Activated CD4-positive, alpha-beta T cell treated with anti-CD3 and anti-CD28 coated beads, Interleukin-2, amount 10 ng/mL, durations not matched to agents 7 days and 5 days (primary cell): ENCODE measurements at places on chromosomes 16 and 17. TPM values are rescaled to one million over a fixed set of nuclear protein-coding genes. Genes with fewer than 3 reads are reported as not detected.

Gene LRRC75A
- 1.7 TPM for total RNA-seq

DNA sequence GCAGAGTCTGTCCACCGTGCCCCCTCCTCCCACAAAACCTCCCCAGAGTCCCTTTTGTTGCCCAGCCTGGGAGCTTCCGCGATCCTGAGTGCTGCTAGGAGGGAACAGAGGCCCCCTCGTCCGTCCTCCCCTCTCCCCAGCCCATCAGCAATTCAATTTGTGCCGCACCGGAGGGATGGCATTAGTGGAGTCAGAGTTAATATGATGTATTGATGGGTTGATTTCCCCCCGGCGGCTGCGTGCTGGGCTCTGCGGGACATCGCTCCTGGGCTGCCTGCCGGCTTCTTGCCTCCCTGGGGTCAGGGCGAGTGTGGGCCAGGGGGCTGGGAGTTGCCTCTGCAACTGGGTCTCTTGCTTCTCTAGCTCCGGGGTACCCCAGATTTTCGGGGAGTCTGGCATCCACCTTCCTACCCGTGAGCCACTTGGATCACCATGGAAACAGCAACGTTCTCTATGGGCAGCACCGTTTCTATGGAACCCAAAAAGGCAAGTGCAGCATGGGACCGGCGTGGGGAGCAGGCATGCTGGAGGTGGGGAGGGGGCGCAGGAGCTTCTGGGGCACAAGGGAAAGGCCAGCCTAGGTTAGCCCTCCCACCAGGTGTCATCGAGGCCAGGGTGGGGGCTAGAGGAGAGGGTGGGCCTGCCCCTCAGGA lies 42.9 kb downstream of the BAHCC1 start:
- peaks cover 5% of the 10 kb centered on the region for H3K27me3 ChIP-seq
- no peak overlapping the region for H3K27ac ChIP-seq
- H3K4me3 ChIP-seq: no peak overlapping the region
- no peaks in the 10 kb centered on the region for H3K36me3 ChIP-seq
- peaks cover 4% of the 10 kb centered on the region for H3K4me1 ChIP-seq
- no peak for DNase-seq

- DNase-seq: no peak
- peaks cover 3% of the 10 kb centered on the region for H3K4me1 ChIP-seq
- H3K4me3 ChIP-seq: no peak overlapping the region
- peaks cover 16% of the 10 kb centered on the region for H3K36me3 ChIP-seq
These were observed 60.5 kb downstream of the NFAT5 start for GRCh38 chr16:69626256-69626655.

GRCh38 chr17:2595716-2596115 lies 2.3 kb downstream of the PAFAH1B1 start:
- no peak for DNase-seq
- H3K4me1 ChIP-seq: peaks cover 40% of the 10 kb centered on the region
- H3K27ac ChIP-seq: peak overlapping the region; percentile 19
- H3K4me3 ChIP-seq: peak overlapping the region; percentile 97
- H3K36me3 ChIP-seq: peaks cover 15% of the 10 kb centered on the region
- no peaks in the 10 kb centered on the region for H3K27me3 ChIP-seq

- H3K4me1 ChIP-seq: peaks cover 17% of the 10 kb centered on the region
- no peaks in the 10 kb centered on the region for H3K27me3 ChIP-seq
- H3K27ac ChIP-seq: no peak overlapping the region
- H3K4me3 ChIP-seq: no peak overlapping the region
- H3K36me3 ChIP-seq: no peaks in the 10 kb centered on the region
These were observed 13.7 kb downstream of the CIBAR2 start for GRCh38 chr16:85098565-85098964.

Gene UMOD
- total RNA-seq: not detected

DNA sequence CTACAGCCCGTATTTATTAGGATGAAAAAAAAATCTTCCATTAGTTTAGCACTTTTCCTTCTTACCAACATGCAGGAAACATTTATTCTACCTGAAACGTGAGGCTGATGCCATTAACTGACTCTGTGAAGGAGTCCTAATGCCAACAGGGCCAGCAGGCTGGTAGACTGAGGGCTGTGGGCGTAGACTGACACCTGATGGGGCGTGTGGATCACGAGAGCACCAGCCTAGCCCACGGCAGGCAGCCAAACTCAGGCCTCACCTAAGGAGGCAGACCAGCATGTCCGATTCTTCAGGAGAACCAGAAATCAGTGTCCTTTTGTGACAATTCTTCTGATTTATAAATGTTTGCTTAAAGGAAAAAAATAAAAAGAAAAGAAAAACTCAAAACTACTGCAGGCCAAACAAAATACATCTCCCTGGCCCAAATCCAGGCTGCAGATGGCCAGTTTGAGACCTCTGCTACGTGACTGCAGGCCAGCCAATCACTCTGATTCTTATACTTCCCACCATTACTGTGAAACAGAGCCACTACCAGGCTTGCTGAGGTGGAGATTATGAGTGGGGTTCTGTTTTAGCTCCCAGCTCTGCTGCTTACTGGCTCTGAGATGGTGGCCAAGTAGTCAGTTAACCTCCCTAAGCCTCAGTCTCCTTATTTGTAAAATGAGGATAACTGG lies 66.5 kb downstream of the GNAO1 start:
- H3K4me3 ChIP-seq: no peak overlapping the region
- H3K4me1 ChIP-seq: peaks cover 23% of the 10 kb centered on the region
- no peaks in the 10 kb centered on the region for H3K36me3 ChIP-seq
- H3K27ac ChIP-seq: no peak overlapping the region
- no peak for DNase-seq

DNA sequence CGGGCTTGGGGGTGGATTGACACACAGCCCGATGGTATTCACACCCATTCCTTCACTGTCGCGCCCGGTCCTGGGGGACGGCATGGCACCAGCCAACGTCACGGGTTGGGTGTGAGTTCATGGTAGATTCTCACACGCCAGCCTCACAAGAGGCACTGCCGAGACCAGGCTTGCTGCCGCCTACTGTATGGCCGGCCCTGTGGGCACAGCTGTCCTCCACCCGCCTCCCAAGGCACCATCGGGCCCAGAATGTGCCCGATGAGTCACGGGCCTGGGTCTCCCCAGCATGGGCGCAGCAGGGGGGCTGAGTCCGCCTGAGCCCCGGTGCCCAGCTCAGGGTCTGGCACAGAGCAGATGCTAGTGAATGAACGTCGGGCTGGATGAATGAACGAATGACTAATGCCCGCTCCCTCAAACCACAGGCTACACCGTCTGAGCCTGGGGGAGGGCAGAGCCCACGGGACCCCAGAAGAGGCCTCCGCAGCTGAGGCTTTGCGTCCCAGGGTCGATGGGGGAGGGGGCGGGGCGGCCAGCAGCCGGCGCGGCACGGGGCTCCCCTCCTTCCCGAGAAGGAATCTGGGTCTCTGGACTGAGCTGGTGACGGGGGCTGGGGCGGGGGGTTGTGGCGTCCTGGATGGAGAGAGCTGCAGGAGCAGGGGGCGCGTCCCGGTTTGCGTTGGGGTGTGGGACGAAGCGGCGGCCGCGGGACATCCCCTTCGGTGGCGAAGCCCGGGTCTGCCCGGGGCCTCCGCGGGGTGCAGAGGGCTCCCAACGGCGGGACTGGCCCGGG lies 829 bp downstream of the PITPNM3 start:
- H3K4me1 ChIP-seq: peaks cover 8% of the 10 kb centered on the region
- peaks cover 53% of the 10 kb centered on the region for H3K27me3 ChIP-seq

DNA sequence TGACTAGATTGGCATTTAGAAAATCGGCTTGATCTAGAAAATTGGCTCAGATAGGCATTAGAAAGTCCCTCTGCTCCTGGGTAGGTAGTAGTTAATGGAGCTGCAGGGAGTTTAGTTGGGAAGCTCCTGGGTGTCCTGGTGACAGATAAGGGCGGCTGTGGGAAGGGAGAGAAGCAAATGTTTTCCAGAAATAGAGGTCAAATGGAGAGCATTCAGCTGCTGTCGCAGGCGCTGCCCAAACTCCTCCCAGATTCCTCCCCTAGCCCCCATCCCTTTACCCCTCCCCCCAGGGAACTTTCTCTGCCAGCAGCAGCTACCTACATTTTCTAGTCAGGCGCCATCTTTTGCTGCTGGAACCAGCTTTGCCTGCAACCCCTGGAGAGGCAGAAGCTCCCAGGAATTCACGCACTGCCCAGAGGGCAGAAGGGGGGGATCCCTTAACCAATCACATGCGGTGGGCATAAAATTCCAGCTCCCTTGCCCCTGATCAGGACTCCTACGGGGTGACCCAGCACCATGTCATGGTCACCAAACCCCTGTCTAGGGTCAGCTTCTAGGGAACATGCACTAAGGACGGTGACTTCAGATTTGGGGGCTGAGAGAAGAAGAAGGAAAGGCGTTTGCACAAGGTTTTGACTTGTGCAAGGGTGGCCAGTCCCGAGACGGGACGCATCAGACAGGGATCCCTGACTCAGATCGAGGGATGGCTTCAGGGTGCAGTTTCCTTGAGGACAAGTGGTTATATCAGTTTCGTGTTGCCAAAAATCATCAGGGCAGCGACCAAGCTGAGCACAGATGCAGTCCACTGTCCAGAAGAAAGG lies 43.8 kb downstream of the SOCS1 start:
- H3K36me3 ChIP-seq: peaks cover 16% of the 10 kb centered on the region
- H3K27ac ChIP-seq: no peak overlapping the region
- peaks cover 7% of the 10 kb centered on the region for H3K4me1 ChIP-seq
- DNase-seq: no peak
- no peak overlapping the region for H3K4me3 ChIP-seq

- DNase-seq: no peak
- H3K27me3 ChIP-seq: no peaks in the 10 kb centered on the region
- H3K4me1 ChIP-seq: peaks cover 27% of the 10 kb centered on the region
These were observed 29.2 kb downstream of the ABCC3 start for GRCh38 chr17:50663812-50664374.

DNA sequence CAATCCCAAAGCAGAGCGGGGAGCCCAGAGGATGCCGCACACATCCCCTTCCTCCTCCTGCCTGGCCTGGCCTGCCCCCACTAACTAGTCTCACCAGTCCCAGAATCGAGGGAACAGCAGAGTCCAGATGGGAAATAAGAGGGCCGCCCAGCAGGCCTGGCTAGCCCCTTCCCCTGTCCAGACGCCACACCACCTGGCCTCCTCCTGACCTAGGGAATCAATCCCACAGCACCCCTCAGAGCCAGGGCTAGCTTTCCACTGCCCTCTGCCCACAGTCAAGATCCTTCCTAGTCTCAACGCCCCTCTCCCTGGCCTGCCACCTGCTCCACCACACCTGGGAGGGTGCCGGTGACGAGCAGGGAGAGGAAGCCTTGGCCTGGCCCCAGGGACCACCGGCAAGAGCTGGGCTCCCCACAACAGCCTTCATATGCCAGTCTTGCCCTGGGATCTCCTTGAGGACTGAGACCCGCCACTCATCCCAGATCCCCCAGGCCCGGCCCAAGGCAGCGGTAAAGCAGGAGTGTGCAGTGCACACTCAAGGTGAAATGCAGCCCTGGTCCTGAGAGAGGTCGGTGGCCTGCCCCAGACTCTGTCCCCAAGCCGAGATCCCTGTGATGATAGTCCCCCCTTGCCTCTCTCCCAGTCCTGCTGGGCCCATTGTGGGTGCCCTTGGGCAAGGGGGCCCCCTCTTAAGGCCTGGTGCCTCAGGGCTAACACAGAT lies 27.9 kb downstream of the KATNB1 start:
- DNase-seq: no peak
- H3K27me3 ChIP-seq: no peaks in the 10 kb centered on the region
- no peak overlapping the region for H3K27ac ChIP-seq
- no peaks in the 10 kb centered on the region for H3K36me3 ChIP-seq

Gene RDM1
- total RNA-seq: 7.9 TPM

Gene TMC6
- 438 TPM for total RNA-seq

DNA sequence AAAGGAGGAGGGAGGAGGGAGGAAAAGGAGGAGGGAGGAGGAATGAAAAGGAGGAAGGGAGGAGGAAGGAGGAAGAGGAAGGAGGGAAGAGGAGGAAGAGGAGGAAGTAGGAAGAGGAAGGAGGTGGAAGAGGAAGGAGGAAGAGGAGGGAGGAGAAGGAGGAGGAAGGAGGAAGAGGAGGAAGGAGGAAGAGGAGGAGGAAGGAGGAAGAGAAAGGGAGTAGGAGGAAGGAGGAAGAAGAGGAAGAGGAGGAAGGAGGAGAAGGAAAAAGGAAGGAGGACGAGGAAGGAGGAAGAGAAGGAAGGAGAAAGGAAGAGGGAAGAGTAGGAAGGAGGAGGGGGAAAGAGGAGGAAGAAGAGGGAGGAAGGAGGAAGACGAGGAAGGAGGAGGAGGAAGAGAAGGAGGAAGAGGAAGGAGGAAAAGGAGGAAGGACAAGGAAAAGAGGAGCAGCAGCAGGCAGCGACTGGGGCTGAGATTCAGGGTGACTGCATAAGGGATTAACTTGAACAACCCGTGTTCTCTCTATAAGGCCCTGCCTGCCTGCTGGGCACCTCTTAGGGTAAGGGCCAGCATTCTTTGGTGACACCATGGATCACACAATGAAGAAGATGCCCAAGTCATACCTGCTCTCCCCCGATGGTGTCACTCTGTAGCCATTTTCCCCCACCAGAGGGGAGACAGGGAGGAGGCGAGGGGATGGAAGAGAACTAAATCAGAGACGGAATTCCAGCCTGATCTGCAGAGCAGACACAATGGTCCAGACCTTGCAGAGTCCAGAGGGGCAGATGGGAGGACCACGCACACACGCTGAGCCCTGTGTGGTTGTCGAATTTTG lies 1.4 kb upstream of the IL34 start:
- H3K36me3 ChIP-seq: no peaks in the 10 kb centered on the region
- H3K4me3 ChIP-seq: no peak overlapping the region
- no peaks in the 10 kb centered on the region for H3K4me1 ChIP-seq

DNA sequence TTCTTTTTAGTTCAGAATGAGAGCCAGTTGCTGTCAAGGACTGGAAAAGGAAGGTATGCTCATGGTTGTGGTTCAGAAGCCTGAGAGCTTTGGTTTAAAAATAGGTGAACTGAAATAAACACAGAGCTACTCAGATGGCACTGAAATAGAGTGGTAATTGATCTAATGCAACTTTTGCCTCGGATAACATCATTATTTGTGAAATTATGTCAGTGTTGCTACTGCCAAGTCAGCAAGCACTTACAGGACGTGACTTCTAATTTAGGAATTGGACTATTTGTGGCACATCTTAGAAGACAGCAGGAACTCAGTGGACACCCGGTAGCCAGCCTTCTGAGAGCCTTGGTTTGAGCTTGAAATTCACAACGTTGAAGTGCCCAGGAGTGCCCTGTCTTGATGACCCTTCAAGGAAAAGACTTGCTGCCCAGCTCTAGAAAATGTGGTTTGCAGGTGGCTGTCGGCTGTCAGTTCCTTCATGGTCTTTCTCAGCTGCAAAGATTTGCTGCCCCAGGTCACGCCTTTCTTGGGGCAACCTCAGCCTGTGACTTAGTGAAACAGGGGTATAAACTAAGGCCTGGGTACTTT lies 42.0 kb upstream of the XYLT1 start:
- peaks cover 20% of the 10 kb centered on the region for H3K27me3 ChIP-seq
- no peaks in the 10 kb centered on the region for H3K36me3 ChIP-seq
- no peak overlapping the region for H3K27ac ChIP-seq
- H3K4me1 ChIP-seq: no peaks in the 10 kb centered on the region

GRCh38 chr16:30666681-30667080 lies 8.4 kb downstream of the FBRS start:
- H3K4me3 ChIP-seq: no peak overlapping the region
- DNase-seq: no peak
- no peak overlapping the region for H3K27ac ChIP-seq
- no peaks in the 10 kb centered on the region for H3K27me3 ChIP-seq
- H3K36me3 ChIP-seq: peaks cover 50% of the 10 kb centered on the region
